ENCODE measurements at places on chromosomes 7 and 10.

DNA sequence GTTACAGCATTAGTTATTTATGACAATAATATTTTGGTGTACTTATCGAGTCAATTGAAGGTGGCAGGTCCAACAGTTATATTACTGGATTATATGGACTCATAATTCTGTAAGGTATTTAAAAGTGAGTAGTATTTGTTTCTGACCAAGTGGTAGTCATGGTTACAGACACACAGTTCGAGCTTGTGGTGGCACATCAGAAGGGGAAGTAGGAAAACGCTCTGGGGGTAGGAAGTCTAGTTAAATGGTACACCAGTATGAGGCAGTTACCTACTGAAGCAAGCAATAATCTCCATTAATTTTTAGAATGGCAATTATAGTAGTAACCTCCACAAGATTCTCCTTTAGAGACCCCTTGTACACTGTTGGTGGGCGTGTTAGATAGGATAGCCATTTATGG, 541.2 kb downstream of the ETV1 start:
- DNase-seq, result no peak

DNA sequence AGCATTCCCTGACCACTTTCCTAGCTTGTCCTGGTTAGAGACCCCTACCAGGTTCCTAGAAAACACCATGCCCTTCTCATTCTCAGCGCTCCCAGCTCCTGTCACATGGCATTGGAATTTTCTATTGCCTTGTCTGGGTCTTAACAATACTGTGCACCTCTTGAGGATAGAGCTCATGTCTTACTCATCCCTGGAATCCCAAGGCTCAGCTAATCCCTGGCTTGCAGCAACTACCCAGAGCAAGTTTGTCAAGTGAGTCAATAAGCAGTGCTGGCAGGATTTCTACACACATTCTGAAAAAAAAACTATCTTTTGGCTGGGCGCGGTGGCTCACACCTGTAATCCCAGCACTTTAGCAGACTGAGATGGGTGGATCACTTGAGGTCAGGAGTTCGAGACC, 11.7 kb upstream of the PRDX3 start:
- DNase-seq, result no peak

- no peak for DNase-seq
Observed at GRCh38 chr10:104424719-104425118, 71.1 kb downstream of the CFAP58 start.

DNA sequence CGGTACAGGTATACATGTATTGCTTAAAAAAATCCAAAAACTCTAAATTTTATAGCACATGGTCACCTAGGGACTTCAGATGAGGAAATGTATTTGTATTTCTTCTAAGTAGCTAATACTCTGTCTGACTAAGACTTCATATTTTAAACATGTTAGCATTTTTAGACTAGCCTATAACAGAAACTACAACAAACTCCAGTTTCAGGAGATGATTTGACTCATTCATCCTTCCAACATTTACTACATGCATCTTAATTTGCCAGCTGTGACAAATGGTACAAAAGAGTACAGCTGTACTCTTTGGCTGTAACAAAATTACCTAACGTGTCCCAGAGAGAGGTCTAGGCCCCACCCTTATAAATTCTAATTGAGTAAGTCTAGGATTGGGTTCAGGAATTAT, 22.2 kb downstream of the TMEM209 start:
- DNase-seq, result no peak

DNA sequence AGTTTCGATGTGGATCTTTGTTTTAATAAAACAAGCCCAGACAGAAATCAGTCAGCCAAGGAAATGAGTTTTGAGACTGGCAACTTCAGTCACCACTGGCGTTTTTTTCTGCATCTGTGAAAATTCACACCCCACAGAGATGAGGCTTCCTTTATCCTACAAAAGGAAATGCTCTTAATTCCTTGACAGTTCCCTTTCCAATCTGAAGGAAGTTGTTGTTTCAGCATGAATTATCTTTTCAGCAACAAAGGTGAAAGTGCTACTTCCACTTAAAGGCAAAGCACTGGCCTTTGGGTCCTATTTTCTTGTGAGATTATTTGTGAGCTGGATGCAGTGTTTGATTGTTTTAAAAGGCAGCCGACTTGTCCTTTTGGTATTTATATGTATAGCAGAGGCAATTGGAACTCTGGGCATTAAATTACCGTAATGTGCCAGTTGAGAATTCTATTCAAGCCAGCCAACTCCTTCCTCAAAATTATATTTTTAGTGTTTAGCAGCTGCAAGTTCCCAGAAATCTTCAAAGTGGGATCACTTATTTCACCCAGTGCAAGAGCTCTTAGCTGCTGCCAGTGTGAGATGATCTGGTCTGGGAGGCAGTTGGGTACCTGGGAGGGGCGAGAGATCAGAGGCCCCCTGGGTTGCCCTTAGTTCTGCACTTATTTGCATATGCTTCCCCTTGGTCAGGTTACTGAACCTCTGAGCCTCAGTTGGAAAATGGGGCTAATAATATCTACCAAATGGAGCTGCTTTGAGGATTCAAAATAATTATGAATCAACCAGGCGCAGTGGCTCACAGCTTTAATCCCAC, 427.1 kb downstream of the GALNT17 start:
- no peak for DNase-seq

GRCh38 chr10:130935128-130935439, 376.4 kb downstream of the TCERG1L start:
- no peak for DNase-seq

GRCh38 chr10:60312818-60313588, 76.7 kb downstream of the ANK3 start:
- no peak for DNase-seq

GRCh38 chr10:3747984-3748383, 37.0 kb downstream of the KLF6 start:
- no peak for DNase-seq

- peak; percentile 87 for DNase-seq
Observed at GRCh38 chr7:47587351-47587750, 5.4 kb upstream of the TNS3 start.

DNA sequence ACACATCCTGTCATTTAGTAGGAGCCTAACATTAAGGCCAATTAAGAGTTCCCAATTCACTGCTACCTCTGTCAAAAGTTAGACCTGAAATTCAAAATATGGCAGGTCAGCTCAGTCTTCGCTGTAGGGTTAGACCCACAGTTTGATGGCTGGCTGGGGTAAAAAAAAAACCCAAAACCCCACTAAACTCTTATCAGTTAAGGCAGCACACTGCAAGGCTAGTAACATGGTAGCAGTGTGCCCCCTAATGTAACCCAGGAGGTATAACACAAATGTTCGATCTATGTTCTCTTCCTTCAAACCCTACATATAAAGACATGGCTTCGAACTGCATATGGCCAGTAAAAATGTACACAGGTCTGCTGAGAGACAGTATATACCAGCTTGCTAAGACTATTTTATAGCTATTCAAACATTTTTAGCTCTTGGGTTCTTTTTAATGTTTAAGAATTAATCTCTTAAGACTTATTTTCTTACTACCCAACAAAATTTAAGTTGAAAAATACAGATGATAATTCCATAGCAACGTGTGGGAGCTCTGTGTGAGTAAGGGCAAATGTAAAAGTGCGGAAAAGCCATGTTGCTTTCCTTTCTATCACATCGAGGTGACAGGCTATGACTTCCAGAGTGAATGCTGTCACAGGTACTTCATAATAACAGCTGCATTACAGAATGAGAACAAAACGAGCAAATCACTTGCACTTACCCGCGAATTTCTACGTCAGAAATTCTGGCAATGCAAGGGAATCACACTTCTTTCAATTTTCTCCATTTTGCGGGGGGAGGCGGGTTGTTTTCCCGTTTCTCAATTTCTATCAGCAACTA, 168.4 kb upstream of the IMMP2L start:
- no peak for DNase-seq

GRCh38 chr7:90777886-90778285, 181.8 kb downstream of the CDK14 start:
- DNase-seq, result no peak

GRCh38 chr7:81013083-81013817, 94.4 kb upstream of the SEMA3C start:
- DNase-seq, result peak; percentile 3

DNA sequence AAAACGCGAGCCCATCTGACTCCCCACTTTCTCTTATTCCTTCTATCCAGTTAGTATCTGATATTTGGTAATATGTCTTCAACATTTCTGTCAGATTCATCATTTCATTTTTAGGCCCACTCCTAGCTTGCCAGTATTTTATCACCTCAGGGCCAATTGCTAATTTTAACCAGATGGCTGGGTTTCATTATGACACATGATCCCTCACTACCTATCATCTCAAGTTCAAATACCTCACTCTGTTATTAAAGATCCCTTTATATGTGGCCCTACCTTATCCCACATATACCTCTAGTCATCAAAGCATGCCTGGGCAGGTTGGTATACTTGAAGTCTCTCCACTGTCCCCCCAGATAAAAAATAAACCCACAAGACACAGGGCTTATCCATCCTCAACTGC, 104.9 kb downstream of the RNLS start:
- no peak for DNase-seq

GRCh38 chr7:8070451-8071180, 102.0 kb downstream of the GLCCI1 start:
- DNase-seq, result no peak

GRCh38 chr10:113905756-113906155, 51.3 kb downstream of the NHLRC2 start:
- peak; percentile 20 for DNase-seq

DNA sequence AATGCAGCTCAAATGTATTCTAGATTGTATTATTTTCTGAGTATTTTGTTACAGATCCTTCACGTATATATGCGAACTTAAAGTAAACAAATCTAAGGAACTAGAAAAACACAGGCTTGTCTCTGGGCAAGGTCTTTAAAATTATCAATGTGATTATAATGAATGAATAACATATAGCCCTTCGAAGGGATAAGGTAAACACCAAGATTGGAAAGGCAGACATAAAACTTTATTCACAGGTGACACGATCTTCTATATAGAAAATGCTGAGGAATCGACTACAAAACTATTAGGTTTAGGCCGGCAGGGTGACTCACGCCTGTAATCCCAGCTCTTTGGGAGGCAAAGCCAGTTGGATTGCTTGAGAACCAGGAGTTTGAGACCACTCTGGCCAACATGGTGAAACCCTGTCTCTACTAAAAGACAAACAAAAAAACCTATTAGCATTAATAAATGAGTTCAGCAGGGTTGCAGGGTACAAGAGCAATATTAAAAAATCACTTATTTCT, 80.4 kb downstream of the CNNM2 start:
- DNase-seq, result no peak

- DNase-seq, result no peak
Observed at GRCh38 chr10:104304356-104304745, 33.9 kb downstream of the ITPRIP start.

DNA sequence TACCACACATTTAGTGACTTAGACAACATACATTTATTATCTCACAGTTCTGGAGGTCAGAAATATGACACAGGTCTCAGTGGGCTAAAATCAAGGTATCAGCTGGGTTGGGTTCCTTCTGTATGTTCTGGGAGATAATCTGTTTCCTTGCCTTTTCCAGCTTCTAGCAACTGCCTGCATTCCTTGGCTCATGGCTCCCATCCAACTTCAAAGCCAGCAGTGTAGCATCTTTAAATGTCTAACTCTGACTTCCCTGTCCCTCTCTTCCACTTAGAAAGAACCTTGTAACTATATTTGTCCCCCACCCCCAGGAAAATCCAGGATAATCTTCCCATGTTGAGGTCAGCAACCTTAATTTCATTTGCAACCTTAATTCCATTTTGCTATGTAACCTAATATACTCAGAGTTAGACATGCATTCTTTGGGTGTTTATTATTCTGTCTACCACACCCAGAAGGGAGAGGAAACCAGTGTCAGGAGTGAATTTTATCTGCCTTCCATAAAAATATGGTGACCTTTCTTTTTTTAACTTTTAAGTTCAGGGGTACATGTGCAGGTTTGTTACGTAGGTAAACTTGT, 57.3 kb upstream of the SMIM30 start:
- DNase-seq, result no peak

DNA sequence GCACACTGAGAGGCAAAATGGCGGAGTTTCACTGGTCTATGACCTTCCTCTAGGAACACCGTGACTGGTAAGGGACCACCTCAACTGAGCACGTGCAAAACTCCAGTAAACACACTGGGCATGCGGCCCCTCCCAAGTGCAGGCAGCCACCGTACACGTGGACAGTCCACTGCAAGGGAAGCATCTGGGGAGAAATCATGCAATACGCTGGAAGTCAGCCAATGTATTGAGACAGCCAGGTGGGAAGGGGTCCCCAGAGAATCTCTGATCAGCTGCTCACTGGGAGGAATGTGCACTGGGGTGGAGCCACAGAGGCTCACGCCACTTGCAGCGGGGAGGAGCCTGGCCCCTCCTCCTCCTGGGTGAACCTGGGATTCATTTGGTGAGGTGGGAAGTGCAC, 49.3 kb downstream of the CFAP46 start:
- DNase-seq, result no peak

DNA sequence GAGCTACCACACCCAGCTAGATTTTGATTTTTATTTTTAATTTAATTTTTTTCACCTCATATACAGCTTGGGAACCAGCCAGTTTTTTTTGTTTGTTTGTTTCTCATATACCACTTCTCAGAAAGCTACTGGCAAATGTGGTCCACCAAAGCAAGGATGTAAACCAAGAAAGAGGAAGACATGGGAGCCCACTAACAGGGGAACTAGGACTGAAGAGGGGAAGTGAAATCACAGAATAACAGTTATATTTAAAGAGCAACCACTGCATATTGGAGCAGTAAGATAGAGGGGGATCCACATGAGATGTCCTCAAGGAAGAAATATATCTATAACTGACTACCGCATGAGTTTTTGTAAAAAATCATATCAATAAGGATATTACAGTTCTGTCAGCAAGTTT, 10.5 kb downstream of the CPVL start:
- peak; percentile 87 for DNase-seq

DNA sequence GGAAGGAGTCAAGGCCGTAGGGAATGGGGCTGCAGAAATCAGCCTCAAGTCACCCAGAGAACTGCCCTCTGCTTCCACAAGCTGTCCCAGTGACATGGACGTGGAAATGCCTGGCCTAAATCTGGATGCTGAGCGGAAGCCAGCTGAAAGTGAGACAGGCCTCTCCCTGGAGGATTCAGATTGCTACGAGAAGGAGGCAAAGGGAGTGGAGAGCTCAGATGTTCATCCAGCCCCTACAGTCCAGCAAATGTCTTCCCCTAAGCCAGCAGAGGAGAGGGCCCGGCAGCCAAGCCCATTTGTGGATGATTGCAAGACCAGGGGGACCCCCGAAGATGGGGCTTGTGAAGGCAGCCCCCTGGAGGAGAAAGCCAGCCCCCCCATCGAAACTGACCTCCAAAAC, 50.2 kb upstream of the PDCD4 start:
- no peak for DNase-seq

GRCh38 chr10:18400906-18401245, 250.5 kb downstream of the NSUN6 start:
- DNase-seq, result no peak

DNA sequence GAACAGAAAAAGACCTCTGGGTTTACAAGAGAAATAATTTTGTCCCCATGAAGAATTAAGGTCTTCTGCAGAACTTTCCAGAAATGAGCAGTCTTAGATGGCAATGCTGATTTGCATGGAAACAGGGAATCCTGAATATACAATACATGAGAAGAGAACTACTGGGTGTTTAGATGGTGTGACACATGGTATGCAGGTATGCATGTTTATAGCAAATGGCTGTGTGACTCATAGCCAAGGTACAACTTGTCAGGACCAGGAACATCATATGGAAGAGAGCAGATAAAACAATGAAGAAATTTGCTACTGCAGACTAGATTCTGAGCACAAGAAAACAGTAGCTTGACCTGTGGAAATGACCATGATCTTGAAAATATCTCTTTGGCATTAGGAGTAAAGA, 907.8 kb downstream of the GATA3 start:
- DNase-seq, result no peak
